ENCODE measurements at places on chromosomes 13 and 19.

DNA sequence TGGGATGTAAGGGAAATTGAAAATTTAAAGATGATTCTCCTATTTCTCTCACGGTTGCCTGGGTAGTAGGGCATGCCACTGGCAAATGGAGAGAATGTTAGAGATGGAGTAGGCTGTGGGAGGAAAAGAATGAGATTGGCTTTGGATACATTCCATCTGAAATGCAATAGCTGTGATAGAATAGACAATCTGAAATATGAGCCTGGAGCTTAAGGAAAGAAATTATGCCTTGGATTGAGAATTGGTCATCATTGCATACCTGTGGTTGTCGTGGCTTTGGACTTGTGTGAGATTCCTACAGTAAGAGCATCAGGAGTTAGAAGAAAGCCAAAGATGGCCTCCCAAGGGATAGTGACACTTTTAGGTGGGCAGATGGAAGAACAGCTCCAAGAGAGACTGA lies 305.1 kb upstream of the SLC10A2 start:
- no peak for DNase-seq

DNA sequence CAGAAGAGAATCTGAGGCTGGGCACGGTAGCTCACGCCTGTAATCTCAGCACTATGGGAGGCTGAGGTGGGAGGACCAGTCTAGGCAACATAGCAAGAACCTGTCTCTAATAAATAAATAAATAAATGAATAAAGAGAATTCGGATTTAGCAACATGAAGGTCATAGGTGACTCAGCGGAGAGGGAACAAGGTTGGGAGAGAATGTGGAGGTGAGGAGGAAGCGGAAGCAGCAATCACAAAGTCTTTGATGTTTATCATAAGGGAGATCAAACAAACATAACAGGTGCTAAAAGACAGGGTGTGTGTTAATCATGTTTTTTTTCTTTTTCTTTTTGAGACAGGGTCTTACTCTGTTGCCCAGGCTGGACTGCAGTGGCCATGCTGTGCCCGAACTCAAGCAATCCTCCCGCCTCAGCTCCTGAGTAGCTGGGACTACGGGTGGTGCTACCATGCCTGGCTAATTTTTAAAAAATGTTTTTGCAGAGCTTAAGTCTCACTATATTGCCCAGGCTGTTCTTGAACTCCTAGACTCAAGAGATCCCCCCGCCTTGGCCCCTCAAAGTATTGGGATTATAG lies 16.3 kb downstream of the PBX4 start:
- no peak for DNase-seq

DNA sequence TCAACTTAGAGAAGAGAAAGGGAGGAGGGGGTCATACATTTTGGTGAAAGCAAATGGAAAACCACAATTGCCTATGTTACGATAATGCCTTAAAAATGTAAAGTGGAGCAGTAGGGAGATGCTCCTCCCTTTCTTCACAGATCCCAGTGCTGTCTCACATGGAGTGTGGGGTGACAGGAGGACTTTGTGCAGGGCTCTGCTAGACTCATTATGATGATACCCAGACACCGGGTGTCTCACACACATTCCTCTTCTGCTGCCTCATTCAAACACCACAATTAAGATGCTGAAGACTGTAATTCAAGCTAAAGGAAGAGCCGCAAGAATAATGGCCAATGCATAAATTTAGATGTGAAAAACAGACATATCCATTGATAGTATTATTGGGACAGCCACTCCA lies 150.6 kb downstream of the LHFPL6 start:
- DNase-seq = no peak

- peak; percentile 23 for DNase-seq
These were observed at the start of gene GAMT for GRCh38 chr19:1401138-1401888. Gene GAMT (minus strand): TSS chr19:1401542. CDS start chr19:1401476, 66 bp downstream.

- DNase-seq = peak; percentile 60
These were observed at the start of gene LIN7B for GRCh38 chr19:49113762-49114629. Gene LIN7B (plus strand): TSS chr19:49114370. CDS start chr19:49114405, 35 bp downstream.

- no peak for DNase-seq
These were observed 383.7 kb downstream of the HS6ST3 start for GRCh38 chr13:96473526-96474180.
